Urinary bladder (tissue), 4 donors: ENCODE measurements at places on chromosomes 12 and 14. TPM values are rescaled to one million over a fixed set of nuclear protein-coding genes. Genes with fewer than 3 reads are reported as not detected.

MON2 gene
- 302 TPM for total RNA-seq

TMEM19 gene
- 42.0 TPM for total RNA-seq

INSM2 gene
- total RNA-seq, result 0.11 TPM

FBLN5 gene
- 71.3 TPM for total RNA-seq

TAS2R43 gene
- total RNA-seq, result 23.7 TPM

FAM181A gene
- not detected for total RNA-seq

GPR132 gene
- total RNA-seq, result 1.7 TPM

TTC9 gene
- total RNA-seq, result 1.7 TPM

CALM1 gene
- total RNA-seq, result 325 TPM

ANKS1B gene
- total RNA-seq, result 43.7 TPM

CATSPERB gene
- 3.6 TPM for total RNA-seq

C12orf54 gene
- total RNA-seq, result 1.5 TPM

HAL gene
- not detected for total RNA-seq
